ENCODE measurements at places on chromosomes 3 and 15.

- no peak for DNase-seq
Observed at GRCh38 chr15:64686130-64686735, 89.2 kb downstream of the RBPMS2 start.

DNA sequence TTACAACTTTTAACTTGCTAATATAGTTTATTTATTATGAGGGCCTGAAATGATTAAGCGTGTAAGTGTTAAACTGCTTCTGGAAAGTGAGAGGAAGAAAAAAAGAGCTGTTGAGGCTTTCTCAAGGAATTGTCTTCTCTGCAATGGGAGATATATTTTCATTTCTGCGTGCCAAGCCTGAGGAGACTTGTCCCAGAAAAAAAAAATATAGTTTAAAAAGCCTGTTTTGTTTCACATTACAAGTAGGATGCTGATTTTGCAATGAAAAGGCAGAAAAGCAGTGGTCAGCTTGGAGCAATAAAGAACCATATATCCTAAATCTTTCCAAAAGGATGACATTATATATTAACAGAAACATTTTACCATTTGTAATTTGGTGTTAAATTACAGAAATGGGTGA is 115.5 kb downstream of the GMNC start:
- no peak for DNase-seq

- DNase-seq, result no peak
Observed at GRCh38 chr15:92505611-92506010, 111.9 kb downstream of the ST8SIA2 start.

DNA sequence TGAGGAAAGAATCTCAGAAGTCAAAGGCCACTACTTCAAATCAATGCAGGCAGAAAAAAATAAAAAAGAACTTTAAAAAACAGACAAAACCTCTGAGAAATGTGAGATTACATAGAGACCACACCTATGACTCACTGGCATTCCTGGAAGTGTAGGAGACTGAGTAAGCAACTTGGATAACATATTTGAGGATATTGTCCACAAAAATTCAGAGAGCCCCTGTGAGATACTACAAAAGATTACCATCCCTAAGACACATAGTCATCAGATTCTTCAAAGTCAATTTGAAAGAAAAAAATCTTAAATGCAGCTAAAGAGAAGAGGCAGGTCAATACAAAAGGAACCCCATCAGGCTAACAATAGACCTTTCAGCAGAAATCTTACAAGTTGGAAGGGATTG is 887.3 kb downstream of the NTRK3 start:
- no peak for DNase-seq

DNA sequence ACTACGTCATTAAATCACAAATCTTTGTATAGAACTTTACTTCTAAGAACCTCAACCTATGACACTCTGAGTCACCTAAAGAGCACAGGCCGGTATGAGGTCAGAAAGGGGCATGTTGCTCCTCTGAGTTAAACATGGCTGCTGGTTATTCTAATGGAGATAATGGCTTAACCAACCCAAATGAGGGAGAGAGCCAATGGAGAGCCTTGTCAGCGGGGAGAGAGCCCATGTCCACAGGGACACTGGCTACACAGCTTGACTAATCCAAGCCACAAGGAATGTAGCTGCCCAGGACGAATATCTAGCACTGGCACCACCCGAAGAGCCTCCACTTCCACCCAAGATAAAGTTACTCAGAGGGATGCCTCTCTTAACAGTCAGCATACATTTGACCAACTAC is 77.0 kb upstream of the STAC start:
- DNase-seq, result no peak

DNA sequence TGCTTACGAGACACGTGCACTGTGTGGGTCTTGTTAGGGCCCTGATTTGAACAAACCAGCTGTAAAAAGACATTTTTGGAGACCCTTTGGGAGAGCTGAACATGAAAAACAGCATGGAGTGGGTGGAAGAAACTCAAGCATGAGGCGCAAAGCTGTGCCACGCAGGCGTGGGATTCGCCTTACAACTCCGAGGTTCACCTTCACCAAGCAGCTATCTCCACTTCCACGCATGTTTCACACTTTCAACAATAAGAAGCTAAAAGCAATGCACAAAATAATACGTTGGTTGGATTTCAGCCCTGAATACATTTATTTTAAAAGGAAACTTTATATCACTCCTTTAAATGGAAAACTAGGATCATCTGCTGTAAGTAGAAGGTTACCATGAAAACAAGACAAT is 42.5 kb downstream of the IQSEC1 start:
- no peak for DNase-seq

- no peak for DNase-seq
Observed at GRCh38 chr3:57758686-57759085, 2.6 kb downstream of the SLMAP start.

DNA sequence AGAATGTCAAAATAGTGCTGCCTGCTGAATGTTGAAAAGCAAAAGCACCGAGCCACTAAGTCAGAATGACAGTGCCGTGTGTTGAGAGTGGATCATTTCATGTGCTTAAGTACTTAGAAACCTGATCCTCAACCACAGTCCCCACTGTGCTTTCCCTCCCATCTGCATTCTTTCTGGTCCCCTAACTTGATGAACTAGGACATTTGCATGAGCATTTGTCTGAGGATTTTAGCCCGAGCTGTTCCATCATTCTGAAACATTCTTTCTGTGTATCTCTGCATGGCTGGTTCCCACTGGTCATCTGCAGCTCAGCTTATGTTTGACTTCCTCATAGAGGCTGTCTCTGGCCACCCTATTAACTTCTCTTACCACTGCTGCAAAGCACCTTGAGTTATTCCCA is 42.0 kb downstream of the SST start:
- no peak for DNase-seq

- no peak for DNase-seq
Observed at GRCh38 chr15:97053635-97054034, 723.1 kb downstream of the NR2F2 start.

DNA sequence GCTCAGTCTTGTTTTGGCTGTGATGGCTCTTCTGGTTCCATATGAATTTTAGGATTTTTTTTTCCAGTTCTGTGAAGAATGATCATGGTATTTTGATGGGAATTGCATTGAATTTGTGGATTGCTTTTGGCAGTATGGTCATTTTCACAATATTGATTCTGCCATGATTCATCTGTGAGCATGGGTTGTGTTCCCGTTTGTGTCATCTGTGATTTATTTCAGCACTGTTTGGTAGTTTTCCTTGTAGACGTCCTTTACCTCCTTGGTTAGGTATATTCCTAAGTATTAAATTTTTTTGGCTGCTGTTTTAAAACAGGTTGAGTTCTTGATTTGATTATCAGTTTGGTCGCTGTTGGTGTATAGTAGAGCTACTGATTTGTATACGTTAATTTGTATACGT is 18.5 kb downstream of the TCF12 start:
- DNase-seq, result no peak

DNA sequence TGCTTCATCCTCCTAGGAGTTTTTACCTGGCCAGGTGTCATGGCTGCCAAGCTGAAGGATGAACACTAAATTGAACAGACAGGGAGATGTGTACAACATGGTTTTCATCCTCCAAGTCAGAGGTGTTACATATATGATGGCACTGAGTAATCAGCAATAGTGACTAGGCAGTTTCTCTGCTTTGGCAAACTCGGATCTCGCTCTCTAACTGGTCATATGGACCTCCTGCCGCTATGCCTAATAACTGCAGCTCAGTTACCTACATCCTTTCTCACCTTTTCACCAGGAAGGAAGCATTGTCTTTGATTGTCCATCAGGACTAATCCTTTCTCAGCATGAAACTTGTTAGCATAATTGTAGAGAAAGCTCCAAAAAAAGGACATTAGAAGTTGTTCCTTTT is 175.9 kb upstream of the PLSCR5 start:
- no peak for DNase-seq

GRCh38 chr3:194086388-194087075 is 49.4 kb upstream of the HES1 start:
- DNase-seq, result no peak

DNA sequence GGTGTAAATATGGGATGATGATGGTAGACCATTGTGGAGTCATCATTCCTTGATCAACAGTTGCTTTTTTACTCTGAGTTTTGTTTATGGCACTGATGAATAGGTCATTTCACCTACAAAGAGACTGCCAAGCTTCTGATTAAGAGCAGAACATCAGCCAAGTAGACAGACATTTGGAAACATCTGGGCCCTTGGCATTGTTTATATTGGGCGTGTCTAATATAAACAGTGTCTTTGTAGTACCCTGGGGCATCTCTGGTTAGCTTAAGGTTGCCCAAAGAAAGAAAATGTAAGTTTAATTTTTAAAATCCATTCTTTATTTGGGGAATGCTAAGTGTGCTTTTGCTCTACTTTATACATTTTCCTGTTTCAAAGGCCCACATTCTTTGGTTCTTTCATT is 377.0 kb downstream of the FEZF2 start:
- DNase-seq, result no peak

GRCh38 chr15:51613951-51614350 is 8.6 kb downstream of the DMXL2 start:
- DNase-seq, result no peak

DNA sequence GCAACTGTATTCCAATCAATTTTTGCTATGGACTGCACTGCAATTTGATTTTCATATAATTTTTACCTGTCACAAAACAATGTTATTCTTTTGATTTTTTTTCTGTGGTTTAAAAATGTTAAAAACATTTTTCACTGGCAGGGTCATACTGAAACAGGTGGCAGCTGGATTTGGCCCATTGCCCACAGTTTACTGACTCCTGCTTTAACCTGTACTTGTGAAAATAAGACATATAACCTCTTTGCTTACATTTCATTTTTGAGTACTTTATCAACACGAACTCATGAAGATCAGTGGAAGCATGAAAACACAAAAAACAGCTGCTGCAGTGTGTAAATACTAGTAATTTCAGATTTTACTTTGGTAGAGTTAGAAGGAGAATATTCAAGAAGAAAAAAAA is 313.1 kb downstream of the WDR72 start:
- peak; percentile 53 for DNase-seq

- DNase-seq, result no peak
Observed at GRCh38 chr15:89101302-89102193, 13.3 kb downstream of the ABHD2 start.

DNA sequence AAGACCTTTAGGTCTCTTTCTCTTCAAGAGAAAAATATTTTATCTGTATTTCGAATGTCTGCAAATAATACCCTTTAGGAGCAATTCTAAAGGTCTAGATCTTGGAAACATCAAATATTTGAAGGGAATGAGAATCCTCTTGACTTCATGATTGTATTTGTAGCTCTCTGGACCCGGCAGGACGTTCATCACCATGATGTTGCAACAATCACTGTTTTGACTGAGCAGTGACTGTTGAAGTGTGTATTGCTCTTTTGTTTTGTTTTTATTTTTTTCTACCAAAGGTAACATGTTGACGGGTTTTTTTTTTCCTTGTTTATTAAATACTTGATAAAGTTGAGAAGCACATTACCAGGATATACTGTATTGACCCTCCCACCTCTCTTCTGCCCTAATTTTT is 55.3 kb upstream of the CCR4 start:
- no peak for DNase-seq

GRCh38 chr3:140355481-140355880 is 322.4 kb upstream of the TRIM42 start:
- no peak for DNase-seq

GRCh38 chr15:25771338-25771706 is 91.8 kb downstream of the ATP10A start:
- no peak for DNase-seq

GRCh38 chr3:167780214-167780883 is 44.8 kb downstream of the SERPINI1 start:
- DNase-seq, result no peak

All from left lobe of liver (tissue), 2 donors.